ENCODE measurements at places on chromosomes 12 and 14.
A peak's percentile ranks its signal among the peaks of the same experiment; 100 is the strongest.

DNA sequence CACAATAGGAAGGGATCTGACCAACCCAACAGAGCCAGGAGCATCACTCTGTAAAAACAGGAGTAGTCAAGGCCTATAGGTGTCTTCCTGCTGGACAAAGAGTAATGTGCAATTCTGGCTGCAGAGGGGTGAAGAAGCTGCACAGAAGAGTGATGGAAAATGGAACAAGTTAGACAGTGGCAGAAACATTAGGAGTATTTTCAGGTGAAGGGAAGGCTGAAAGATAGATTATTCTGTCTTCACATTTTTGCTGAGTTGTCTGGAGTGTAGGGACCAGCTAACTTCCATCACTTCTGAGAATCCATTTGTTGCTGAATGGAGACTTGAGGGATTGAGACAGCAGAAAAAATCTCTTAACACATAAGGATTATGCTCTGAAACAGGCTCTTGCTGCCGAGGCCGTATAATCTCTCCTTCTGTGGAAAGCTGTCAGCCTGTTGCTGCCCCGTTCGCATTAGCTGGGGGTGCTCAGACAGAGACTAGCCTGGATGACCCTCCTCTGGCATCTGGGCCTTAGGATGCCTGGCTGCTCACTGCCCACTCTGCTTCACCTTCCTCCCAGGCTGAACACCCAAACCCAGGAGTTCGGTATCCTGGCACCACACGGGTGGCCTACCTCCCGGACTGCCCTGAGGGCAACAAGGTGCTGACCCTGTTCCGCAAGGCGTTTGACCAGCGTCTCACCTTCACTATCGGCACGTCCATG, 3.1 kb upstream of the ARHGEF25 start:
- DNase-seq = no peak

GRCh38 chr14:74649167-74649566, 37.1 kb upstream of the LTBP2 start:
- DNase-seq = peak; percentile 84

DNA sequence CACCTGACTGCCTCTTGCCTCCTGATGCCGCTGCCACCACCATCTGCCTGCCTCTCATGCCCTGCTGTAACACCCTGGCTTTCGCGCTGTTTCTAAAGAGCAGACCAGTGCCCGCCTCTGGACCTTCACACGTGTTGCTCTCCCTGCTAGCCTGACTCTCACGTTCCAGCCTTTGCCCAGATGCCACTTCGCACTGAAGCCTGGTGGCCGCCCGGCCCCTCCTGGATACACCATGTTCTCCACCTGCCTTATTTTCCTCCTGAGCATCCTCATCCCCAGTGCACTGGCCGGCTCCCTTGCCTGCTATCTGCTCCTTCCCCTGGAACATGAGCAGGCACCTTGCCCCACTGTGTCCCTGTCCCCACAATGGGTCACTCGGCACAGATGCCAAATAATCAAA, 146.5 kb downstream of the PIWIL1 start:
- DNase-seq = no peak

GRCh38 chr14:82341261-82341810, 807.7 kb upstream of the SEL1L start:
- no peak for DNase-seq

DNA sequence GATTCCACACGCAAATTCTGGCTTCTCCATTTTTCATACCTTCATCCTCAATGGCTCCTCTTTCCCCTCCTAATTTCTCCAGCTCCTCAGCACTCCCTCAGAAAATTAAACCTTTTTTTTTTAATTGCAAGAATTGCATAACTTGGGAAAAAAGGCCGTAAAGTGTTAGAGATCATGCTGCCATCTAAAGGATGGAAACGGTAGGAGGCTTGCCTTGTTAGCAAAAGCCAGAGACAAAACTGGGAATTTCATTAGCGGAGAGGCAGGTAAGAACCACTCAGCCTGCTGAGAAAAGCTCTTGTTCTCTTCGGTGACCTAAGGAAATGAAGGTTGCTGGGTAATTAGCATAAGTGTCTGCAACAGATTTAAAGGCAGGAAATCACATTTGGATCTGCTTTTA, 204.3 kb downstream of the AEBP2 start:
- peak; percentile 78 for DNase-seq

DNA sequence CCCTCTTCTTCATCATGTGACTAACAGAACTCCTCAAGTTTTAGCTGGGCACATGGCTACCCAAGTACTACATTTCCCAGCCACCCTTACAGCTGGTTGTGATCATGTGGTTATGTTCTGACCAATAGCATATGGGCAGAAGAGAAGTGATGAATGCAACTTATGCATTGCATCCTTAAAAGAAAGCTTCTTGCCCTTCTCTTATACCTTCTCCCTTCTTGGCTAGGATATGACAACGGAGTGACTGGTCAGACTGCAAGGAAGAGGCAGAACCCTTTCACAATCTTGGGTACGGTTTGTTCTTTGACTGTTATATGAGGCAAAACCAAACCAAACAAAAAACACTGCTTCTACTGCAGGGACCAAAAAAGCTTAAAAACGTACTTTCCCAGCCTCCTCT, 66.5 kb upstream of the MAX start:
- no peak for DNase-seq

DNA sequence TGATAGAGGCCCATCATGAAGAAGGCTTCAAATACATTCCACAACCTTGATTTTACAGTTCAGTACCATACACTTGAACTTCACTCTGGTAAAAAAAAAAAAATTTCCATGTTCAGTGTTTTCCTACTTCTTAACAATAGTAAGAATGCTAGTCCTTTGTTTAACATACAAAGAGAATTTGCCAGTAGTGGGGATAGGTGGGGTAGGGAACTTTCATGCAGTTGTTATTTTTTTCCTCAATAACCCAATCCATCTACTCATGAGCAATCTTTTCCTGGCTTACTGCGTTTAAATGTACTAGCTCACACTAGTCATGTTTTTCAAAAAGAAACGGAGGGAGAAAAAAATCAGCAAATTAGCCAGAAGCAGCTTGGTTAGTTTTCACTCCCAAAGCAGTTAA, 206.1 kb downstream of the PRKD1 start:
- no peak for DNase-seq

Measured in islet precursor cell (in vitro differentiated cells).